ENCODE measurements at places on chromosomes 1 and 21.

- DNase-seq: no peak
- no peak overlapping the region for H3K4me3 ChIP-seq
- no peaks in the 10 kb centered on the region for H3K4me1 ChIP-seq
Measured at GRCh38 chr1:244576259-244576892, 76.5 kb upstream of the DESI2 start.

- H3K4me1 ChIP-seq: peaks cover 21% of the 10 kb centered on the region
- H3K36me3 ChIP-seq: no peaks in the 10 kb centered on the region
- DNase-seq: no peak
- no peaks in the 10 kb centered on the region for H3K27me3 ChIP-seq
- no peak overlapping the region for H3K4me3 ChIP-seq
Measured at GRCh38 chr1:39110325-39110851, 84.2 kb downstream of the NDUFS5 start.

DNA sequence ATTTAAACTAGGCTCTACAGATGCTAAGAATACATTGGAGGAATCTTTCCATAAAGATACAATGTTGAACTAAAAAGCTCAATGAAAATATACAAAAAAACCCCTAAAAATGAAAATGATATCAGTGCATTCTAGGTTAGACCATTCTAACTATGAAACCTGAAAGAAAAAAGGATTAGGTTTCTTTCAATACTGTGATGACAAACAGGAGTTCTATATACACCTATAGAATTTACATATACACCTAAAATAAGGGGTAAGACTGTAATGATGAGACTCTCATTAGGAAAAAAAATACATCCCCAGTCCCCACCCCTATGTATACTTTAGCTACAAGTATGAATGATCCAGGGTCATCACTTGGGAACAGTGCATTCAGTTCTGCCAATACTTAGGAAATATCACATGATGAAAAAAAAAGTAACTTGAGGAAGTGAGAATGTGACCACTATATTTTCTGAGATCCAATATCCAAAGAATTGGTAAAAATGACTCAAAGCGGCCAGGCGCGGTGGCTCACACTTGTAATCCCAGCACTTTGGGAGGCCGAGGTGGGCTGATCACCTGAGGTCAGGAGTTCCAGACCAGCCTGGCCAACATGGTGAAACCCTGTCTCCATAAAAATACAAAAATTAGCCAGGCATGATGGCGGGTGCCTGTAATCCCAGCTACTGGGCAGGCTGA lies 26.3 kb downstream of the SELENOF start:
- DNase-seq: no peak
- H3K36me3 ChIP-seq: peaks cover 35% of the 10 kb centered on the region
- H3K4me1 ChIP-seq: no peaks in the 10 kb centered on the region
- H3K27ac ChIP-seq: no peak overlapping the region
- no peaks in the 10 kb centered on the region for H3K27me3 ChIP-seq

- H3K27me3 ChIP-seq: no peaks in the 10 kb centered on the region
- no peak for DNase-seq
- H3K36me3 ChIP-seq: no peaks in the 10 kb centered on the region
- no peak overlapping the region for H3K4me3 ChIP-seq
- peaks cover 14% of the 10 kb centered on the region for H3K4me1 ChIP-seq
- H3K27ac ChIP-seq: no peak overlapping the region
Measured at GRCh38 chr1:99557546-99558202, 88.2 kb upstream of the PALMD start.

- DNase-seq: no peak
- H3K27me3 ChIP-seq: no peaks in the 10 kb centered on the region
- H3K36me3 ChIP-seq: no peaks in the 10 kb centered on the region
- no peak overlapping the region for H3K27ac ChIP-seq
- peaks cover 9% of the 10 kb centered on the region for H3K4me1 ChIP-seq
Measured at GRCh38 chr1:72281637-72282270, 585 bp downstream of the NEGR1 start.

GRCh38 chr1:205916541-205916940 lies 26.7 kb downstream of the SLC26A9 start:
- no peak overlapping the region for H3K4me3 ChIP-seq
- H3K36me3 ChIP-seq: no peaks in the 10 kb centered on the region
- H3K27me3 ChIP-seq: no peaks in the 10 kb centered on the region
- peaks cover 17% of the 10 kb centered on the region for H3K4me1 ChIP-seq
- DNase-seq: no peak

GRCh38 chr1:8004803-8005573 lies 21.1 kb downstream of the ERRFI1 start:
- peak overlapping the region; percentile 65 for H3K27ac ChIP-seq
- peaks cover 6% of the 10 kb centered on the region for H3K4me1 ChIP-seq
- H3K4me3 ChIP-seq: no peak overlapping the region

DNA sequence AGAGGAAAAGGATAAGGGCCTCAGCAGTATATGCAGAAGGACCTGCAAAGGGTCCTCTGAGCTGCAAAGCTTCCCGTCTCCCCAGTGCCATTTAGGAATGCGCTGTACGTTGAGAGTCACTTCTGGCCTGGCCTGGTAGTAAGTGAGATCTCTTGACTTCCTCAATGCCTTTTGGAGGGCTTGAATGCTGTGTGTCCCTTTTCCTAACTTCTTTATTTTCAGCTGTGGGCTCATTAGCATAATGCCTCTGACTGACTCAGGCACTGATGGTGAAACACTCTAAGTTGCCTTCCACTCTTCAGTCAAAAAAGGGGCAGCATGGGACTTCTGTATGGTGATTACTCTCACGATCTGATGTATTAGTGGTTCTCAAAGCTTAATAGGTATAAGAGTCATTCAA lies 49.9 kb downstream of the XCL1 start:
- no peak overlapping the region for H3K27ac ChIP-seq
- H3K36me3 ChIP-seq: no peaks in the 10 kb centered on the region
- no peak for DNase-seq
- H3K4me1 ChIP-seq: peaks cover 15% of the 10 kb centered on the region
- no peaks in the 10 kb centered on the region for H3K27me3 ChIP-seq

DNA sequence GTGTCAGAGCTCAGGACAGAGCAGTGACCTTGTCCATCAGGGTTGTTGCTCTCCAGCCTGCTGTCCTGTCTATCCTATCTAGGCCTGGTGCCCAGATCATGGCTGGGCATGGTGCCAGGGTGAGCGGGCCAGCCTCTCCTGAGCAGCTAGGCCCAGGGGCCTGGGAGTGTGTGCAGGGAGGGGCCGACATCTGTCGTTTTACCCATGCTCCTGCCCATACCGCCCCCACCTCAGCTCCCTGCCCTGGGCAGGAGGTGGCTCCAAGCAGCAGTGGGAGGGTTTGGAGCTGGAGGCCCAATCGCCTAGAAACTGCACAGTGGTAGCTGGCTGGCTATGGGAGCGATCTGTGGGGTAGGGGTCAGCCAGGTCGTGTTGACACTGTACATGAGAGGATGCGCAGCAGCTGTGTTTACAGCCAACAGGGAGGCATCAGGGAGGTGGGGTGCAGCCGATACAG lies 6.5 kb downstream of the INSRR start:
- peaks cover 6% of the 10 kb centered on the region for H3K27me3 ChIP-seq
- no peaks in the 10 kb centered on the region for H3K36me3 ChIP-seq
- H3K27ac ChIP-seq: no peak overlapping the region
- peak; percentile 96 for DNase-seq

GRCh38 chr1:205256951-205257625 lies 29.3 kb downstream of the TMCC2 start:
- DNase-seq: no peak
- no peaks in the 10 kb centered on the region for H3K27me3 ChIP-seq
- H3K4me1 ChIP-seq: peaks cover 16% of the 10 kb centered on the region
- H3K4me3 ChIP-seq: no peak overlapping the region

DNA sequence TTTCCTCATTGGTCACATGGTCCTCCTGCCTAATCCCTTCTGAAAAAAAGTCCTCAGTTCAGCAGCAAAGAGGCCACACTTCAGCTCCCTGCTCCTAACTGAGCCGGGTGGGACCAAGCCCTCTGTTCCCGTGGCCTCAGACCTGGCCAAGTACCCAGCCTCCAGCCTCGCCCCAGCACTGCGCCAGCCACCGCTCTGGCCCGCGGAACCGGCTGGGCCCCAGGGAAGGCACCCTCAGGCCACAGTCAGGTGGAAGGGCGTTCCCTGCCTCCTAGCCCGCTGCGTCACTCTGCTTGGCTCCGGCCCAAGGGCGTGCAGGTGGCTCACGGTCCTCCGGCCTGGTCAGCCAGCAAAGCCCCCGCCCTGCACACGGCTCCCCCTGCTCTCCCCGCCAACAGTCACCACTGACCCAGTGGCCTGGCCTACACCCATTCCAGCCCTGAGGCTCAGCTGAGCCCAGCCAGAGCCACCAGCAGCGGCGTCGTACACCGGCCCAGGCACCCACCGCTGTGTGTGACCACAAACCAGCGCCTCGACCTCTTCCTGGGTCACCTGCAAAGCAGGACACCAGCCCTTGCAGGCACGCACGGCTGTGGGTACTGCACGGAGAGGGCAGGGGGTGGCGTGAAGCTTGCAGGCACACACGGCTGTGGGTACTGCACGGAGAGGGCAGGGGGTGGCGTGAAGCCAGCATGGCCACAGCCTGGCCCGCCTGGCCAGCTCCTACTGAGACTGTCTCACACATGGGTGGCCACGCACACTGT lies 19.4 kb downstream of the NADK start:
- H3K27ac ChIP-seq: peak overlapping the region; percentile 31
- peaks cover 4% of the 10 kb centered on the region for H3K4me1 ChIP-seq
- H3K4me3 ChIP-seq: no peak overlapping the region
- peaks cover 54% of the 10 kb centered on the region for H3K36me3 ChIP-seq
- H3K27me3 ChIP-seq: no peaks in the 10 kb centered on the region

DNA sequence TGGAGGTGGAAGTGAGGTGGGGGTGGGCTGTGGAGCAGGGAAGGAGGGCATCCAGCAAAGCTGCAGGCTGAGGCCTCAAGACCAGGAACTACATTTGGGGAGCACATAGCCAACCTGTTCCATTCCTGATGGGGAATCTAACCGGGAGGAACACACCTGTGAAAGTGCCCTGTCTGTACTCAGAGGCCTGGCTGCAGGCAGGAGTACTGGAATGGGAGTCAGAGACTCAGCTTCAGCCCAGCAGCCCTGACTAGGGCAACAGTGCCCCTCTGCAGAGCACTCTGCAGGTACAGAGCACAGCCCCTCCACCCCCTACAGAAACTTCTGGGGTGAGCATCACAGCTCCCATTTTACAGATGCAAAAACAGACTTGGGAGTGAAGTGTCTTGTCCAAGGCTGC lies 126.4 kb downstream of the DMRTB1 start:
- peaks cover 81% of the 10 kb centered on the region for H3K4me1 ChIP-seq
- H3K27me3 ChIP-seq: no peaks in the 10 kb centered on the region
- H3K36me3 ChIP-seq: no peaks in the 10 kb centered on the region

DNA sequence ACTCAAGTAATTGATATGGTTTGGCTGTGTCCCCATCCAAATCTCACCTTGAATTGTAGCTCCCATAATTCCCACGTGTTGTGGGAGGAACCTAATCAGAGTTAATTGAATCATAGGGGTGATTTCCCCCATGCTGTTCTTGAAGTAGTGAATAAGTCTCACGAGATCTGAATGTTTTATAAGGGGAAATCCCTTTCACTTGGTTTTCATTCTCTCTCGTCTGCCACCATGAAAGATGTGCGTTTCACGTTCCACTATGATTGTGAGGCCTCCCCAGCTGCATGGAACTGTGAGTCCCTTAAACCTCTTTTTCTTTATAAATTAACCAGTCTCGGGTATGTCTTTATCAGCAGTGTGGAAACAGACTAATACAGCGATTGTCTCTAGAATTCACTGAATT lies 135.4 kb downstream of the BACH1 start:
- no peak overlapping the region for H3K27ac ChIP-seq
- no peaks in the 10 kb centered on the region for H3K4me1 ChIP-seq
- H3K27me3 ChIP-seq: no peaks in the 10 kb centered on the region
- no peaks in the 10 kb centered on the region for H3K36me3 ChIP-seq
- DNase-seq: no peak
- no peak overlapping the region for H3K4me3 ChIP-seq

DNA sequence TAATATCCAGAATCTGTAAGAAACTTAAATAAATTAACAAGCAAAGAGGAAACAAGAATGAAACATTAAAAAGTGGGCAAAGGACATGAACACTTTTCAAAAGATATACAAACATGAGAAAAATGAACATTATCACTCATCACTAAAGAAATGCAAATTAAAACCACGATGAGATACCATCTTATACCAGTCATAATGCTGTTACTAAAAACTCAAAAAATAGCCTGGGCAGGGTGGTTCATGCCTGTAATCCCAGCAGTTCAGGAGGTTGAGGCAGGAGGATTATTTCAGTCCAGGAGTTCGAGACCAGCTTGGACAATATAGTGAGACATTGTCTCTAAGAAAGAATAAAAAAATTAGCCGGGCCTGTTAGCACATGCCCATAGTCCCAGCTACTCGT lies 6.1 kb downstream of the ZNF124 start:
- no peaks in the 10 kb centered on the region for H3K4me1 ChIP-seq
- no peaks in the 10 kb centered on the region for H3K27me3 ChIP-seq
- H3K4me3 ChIP-seq: no peak overlapping the region
- H3K36me3 ChIP-seq: peaks cover 20% of the 10 kb centered on the region
- DNase-seq: no peak
- H3K27ac ChIP-seq: no peak overlapping the region

DNA sequence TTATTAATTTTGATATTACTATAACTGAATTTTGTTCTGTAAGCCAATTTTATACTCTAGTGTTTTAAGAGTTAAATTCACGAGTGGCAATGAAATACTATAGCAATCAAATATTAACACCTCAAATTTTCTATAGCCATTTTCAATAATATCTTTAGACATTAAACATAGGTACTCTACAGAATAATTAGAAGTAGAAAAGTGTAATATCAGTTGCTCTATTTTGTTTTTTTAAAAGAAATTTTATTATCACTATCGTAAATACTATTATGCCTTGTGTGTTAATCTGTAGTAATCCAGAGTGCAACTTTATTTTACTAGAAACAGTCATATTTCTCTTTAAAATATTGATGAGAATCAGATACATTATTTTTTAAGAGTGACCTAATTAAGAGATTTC lies 691.2 kb downstream of the USP25 start:
- DNase-seq: no peak
- no peaks in the 10 kb centered on the region for H3K4me1 ChIP-seq
- no peak overlapping the region for H3K27ac ChIP-seq
- no peak overlapping the region for H3K4me3 ChIP-seq

GRCh38 chr1:22900451-22900850 lies 72.2 kb downstream of the LACTBL1 start:
- DNase-seq: no peak
- H3K27me3 ChIP-seq: no peaks in the 10 kb centered on the region
- no peak overlapping the region for H3K27ac ChIP-seq
- H3K36me3 ChIP-seq: no peaks in the 10 kb centered on the region
